Stimulated activated CD4-positive, alpha-beta T cell treated with anti-CD3 and anti-CD28 coated beads, Interleukin-2, amount 100 ng/mL, for 4 hours (primary cell): ENCODE measurements at places on chromosomes 2 and 18.

DNA sequence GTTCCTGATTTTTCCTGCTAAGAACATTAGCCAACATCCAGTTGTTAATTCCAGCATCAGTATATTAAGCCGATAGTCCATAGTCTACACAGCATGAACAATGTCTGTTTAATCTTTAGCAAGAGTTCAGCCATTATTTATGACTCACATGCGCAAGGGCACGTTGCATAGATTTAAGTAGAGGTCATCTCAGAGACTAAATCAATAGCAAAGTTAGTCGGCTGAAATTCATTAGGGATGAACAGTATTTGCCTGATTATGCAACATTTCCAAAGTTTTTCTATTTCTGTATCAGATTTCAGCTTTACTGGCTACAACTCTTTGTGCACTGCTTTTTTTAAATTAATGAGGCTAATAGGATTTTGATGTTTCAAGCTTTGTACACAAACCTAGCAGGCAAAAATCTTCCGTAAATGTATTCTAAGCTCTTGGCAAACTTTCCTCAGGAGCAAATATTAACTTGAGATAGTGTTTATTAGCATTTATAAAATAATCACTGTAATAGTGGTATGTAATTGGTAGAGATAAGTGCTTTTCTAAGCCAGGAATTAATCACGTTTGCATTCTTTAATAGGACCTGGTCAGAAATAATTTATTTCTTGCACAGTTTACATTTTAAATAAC, 578.7 kb upstream of the ID2 start:
- DNase-seq: no peak

DNA sequence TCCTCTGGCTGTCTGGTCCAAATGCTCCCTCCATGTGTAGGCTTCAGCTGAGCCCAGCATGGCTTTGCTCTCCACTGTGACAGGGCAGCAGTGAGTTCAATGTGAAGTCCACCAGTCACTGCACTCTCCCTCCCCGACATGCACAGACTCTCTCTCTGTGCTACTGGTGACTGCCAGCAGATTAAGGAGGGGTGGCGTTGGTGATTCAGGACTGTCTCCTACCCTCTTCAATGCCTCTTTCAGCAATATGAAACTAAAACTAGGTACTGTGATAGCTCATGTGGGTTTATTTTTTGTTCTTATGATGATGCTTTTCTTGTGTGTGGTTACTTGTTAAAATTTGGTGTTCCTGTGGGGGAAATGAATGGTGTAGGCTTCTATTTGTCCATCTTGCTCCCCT, 201.0 kb upstream of the RBMS1 start:
- no peak for DNase-seq

- no peak for DNase-seq
Observed at GRCh38 chr2:235265348-235265965, 228.4 kb upstream of the AGAP1 start.

- DNase-seq: no peak
Observed at GRCh38 chr18:10559553-10560451, 34.0 kb downstream of the NAPG start.

DNA sequence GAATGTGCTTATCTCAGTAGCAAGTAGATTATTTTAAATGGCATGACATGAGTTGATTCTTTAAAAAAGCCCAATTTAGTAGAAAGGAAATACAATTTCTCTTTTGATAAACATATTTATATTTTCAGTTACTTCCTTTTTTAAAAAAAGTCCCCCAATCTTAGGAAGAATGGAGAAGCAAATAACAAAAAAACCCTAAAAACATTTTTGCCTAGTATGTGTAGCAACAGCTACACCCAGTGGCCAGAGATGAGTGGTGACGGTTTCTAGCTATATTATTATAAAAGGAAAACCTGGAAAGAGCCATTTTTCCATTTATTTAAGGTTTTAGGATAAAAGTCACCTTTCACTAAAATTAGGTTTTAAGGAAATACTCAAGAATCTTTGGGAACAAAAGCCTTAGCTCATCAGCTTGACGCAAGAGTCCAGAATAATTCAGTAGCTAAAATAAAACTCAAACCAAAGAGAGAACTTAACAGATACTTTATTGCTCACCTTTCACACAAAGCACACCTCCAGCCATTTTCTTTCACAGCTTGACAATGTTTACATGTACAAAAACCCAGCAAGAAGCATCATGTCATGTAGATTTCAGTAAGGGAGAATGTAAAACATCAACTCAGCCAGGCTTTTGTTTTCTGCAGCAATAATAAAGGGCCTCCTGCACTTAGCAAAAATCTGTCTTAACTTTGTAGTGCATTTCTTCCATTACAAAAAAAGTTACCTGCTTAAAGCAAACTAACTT, 15.7 kb downstream of the FAM98A start:
- no peak for DNase-seq

- DNase-seq: peak; percentile 19
Observed at GRCh38 chr18:26547646-26548414, 523 bp downstream of the KCTD1 start.

GRCh38 chr2:233822101-233822771, 32.1 kb downstream of the HJURP start:
- no peak for DNase-seq

DNA sequence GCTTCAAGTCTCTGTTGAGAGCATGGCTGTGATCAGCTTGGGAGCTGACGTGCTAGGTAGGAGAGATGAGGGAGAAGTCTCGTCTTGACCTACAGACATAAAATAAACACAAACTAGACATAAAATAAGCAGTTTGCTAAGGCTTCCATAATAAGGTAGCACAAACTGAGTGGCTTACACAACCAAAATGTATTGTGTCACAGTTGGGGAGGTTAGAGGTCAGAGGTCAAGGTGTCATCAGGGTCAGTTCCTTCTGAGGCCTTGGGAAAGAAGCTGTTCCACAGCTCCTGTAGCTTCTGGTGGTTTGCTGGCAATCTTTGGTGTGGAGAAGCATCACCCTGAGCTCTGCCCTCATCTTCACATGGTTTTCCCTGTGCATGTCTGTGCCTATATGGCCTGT, 20.2 kb downstream of the DAW1 start:
- no peak for DNase-seq

- no peak for DNase-seq
Observed at GRCh38 chr2:215364157-215365155, 52.6 kb downstream of the ATIC start.

GRCh38 chr2:197296835-197297234, 13.7 kb downstream of the ANKRD44 start:
- no peak for DNase-seq

DNA sequence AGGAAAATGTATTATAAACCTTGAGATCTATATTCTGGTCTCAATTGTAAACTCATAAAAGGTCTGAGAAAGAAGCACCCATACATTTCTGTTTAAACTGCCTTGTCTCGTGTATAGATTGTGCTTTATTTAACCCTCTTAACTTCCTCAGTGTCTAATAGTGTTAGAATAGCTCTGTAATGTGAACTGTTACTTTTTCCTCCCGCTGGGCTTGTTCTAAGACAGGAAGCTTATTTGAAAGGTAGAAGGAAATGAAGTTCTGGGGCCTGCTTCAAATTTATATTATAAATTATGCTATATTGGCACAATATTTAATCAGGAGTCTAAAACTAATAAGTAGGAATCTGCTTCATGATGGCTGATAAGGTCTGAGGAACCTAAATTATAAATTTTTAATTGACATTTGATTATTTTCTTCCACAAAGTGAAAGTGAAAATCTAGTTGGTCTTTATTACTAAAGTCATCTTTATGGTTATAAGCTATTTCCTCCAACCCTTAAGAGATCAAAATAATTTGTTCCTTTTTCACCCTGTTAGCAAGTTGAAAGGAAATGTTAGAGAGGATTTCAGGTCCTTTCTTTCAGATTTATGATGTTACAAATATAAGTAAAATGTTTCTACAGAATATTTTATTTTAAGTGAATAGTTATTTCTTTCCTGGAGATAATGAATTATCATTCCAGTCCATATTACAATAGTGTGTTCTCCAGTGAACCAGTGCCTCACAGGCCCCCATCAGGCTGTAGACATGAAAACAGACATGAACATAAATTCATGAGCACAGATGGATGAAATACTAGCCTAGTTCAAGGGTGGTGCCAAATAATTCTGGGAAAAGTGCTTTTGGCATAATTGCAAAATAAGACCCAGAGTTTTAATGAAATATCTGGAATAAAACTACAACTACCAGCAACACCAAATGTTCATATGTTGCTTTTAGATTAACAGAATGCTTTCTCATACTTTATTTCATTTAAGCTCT, 7.9 kb downstream of the MFSD6 start:
- DNase-seq: no peak

DNA sequence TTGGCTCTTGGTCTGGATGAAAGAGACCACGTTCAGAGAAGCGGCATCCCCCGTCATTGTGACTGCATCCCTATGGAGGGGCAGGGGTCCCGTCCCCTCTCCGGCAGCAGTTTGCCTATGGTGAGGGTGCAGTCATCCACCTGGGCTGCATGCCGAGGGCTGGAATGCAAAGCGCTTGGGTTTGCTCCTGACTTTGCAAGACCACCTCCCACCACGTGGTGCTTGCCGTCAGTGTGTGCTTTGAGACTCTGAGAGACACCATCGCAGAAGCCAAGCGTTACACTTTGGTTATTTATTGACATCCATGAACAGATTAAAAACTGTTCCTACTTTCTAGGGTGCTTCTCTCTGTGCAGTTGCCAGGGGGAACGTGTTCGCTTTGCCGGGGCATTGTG, 59.5 kb downstream of the SH3RF3 start:
- DNase-seq: no peak

GRCh38 chr2:190184460-190184859, 121.9 kb upstream of the MSTN start:
- no peak for DNase-seq

GRCh38 chr2:239162976-239163687, 237.7 kb downstream of the HDAC4 start:
- no peak for DNase-seq

DNA sequence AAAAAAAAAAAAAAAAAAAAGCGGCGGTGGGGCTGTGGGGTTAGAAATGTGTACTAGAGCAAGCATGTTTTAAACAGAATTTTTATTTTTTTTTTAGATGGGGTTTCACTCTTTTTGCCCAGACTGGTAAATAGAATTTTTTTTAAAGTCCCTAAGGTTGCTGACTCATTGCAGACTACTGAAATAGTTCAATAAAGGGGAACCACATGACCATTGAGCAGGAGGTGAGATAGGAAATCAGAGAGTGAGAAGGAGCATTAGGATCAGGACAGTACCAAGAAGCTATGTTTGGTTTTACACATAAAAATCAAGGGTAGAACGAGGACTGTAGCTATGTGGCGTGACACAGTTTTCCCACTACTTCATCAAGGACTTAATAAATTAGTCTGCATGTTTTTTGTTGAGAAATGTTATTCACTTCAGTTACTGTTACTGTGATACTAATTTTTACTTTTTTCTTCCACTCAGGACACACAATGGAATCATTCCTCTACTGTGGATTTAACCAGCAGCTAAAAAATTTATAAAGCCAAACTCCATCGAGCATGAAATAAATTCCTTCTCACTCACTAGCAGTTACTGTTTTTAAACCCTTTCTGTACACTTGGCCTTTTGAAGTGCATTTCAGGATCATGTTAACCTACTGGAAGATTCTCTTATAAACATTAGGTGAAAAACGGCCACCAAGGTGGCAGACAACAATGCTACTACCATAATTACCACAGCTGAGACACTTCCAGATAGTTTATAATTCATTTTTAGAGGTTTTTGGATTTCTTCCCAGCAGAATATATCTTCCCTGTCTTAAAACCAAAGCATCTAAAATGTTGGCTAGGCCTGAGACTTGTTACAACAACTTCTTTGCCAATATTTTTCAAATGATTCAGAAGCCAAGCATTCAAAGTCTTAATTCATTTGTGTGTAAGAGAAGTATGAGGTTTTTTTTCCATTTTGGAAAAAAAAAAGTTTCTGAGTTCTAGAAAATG, 33.2 kb downstream of the LAMA1 start:
- DNase-seq: no peak

GRCh38 chr2:217842017-217842416, 160.8 kb downstream of the TNS1 start:
- no peak for DNase-seq

- DNase-seq: no peak
Observed at GRCh38 chr2:219175928-219176817, 552 bp downstream of the CNPPD1 start.

- no peak for DNase-seq
Observed at GRCh38 chr2:101952551-101952950, 39.2 kb upstream of the IL1R2 start.

DNA sequence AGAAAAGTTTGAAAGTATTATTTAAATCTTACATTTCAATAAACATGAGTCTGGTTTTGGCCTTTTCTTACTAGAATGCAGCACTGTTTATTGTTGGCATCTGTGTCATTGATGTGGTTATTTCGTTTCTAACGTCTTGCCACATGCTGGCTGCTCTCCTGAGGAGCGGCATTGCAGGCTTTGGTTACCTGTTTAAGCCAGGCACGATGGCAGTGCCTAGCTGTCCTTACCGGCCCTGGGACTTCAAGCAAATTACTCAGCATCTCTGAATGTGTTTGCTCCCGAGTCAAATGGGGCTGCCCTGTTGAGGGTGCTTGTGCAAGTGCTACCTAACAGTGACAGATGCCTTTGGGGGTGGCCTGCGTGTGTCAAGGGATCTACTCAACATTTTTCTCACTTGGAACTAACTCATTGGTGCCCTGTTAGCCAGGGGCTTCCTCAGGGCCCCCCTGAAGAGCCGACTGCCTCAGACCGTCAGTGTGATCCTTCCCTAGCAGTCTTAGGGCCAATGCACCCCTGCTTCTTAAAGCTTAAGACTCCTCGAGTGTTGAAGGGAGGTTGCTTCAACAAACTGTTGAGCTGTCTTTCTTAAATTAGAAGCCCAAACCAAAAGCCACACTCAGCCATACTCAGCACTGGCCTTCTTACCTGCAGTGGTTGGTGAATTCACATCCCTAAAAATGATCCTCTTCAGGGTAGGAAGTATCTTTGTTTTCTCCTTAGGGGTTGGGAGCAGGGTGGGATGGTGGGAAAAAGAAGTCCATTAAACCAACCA, 151.5 kb downstream of the NCK2 start:
- DNase-seq: no peak

- DNase-seq: no peak
Observed at GRCh38 chr2:149387411-149387810, 57.0 kb downstream of the LYPD6 start.

- DNase-seq: no peak
Observed at GRCh38 chr18:74328206-74328605, 12.6 kb downstream of the C18orf63 start.

DNA sequence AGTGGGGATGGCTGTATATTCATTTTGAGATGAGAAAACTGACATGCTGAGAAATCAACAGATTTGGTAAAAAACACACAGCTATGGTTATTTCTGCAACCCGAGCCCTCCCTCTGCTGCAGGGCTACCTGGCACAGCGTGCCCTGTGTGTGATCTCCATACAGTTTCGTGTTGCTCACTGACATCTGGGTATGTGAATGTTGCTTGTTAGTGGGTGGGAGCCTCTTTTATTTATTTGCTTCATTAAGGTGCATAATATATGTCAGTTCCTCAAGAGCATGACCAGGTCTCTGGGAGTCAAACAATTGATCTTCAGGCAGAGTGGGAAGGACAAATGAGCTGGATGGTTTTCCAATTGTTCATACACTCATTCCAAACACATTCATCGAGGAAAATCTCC, 139.1 kb upstream of the FHL2 start:
- no peak for DNase-seq
